8988T (cell line): ENCODE measurements at places on chromosomes 16 and 17.
A peak's percentile ranks its signal among the peaks of the same experiment; 100 is the strongest.

- no peak for DNase-seq
Measured at GRCh38 chr16:19356024-19356952, 61.4 kb upstream of the TMC5 start.

DNA sequence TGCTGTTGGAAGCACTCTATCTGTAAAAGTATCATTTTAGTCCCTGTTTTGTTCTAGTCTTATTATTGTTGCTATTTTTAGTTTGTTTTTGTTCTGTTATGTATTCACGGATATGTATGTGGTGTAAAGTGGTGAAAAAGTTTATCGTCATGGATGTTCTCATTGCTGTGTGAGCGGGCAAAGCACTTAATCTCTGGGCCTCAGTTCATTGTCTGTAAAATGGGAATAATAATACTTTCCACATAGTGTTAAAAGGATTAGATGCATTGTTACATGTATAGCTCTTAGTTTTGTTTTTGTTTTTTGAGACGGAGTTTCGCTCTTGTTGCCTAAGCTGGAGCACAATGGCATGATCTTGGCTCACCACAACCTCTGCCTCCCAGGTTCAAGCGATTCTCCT, 19.8 kb downstream of the TAOK1 start:
- DNase-seq: no peak

DNA sequence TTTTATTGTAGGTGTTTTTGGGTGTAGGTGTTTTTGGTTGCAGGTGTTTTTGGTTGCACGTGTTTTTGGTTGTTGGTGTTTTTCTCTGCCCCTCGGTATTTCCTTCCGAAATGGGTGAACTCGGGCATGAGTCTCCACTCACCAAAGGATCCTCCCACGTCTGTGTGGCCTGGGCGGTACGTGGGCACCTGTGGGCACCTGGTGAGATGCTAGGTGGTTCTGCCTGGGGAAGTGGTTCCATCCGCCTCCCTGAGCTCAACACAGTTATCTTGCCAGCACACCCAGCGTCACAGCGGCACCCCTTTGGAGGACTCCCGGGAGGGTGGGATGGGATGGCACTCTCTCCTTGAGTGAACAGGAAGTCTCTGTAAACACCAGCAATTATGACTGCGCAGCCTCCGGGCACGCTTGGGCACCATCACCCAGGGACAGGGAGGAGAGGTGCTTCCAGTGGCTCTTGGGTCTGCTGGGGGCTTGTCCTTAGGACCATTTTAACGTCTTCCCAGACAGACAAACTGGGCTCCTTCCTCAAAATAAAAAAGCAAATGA, 29.8 kb downstream of the COX4I1 start:
- no peak for DNase-seq

DNA sequence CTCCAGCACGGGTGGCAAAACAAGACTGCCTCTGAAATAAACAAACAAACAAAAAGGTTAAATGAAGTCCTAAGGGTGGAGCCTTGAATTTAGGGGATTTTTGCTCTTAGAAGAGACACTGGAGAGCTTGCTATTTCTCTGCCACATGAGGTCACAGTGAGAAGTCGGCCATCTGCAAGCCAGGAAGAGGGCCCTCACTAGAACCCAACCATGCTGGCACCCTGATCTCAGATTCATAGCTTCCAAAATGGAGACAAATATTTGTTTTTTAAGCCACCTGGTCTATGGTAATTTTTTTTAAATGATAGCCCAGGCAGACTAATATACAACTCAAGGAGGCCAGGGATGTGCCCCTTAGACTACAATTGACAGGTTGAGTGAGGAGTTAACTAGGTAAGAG, 255.5 kb downstream of the XYLT1 start:
- DNase-seq: no peak

DNA sequence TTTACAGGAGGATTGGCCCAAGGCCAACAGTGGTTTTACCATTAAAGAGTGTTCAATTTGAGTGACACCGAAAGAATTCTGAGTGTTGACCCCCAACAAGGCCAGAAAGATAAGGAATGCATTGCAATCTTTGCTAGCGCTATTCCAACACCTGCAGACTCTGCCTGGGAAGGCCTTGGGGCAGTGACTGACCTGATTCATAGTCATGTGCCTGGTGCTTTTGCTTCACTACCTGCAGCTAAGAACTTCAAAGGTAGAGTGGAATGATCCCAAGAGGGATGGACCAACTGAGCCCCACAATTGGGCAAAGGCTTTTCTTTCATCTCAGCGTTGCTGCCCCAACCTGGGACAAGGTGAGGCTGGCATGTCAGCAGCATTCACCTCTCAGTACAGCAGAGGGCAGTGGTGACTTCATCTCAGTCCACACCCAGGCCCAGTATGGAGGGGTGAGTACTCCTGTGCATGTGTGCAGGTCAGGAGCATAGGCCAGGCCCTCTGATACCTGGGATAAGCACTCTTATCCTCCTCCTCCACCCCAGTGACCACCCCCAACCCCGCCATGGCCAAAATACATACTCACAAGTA, 149.6 kb upstream of the GNAO1 start:
- DNase-seq: no peak

DNA sequence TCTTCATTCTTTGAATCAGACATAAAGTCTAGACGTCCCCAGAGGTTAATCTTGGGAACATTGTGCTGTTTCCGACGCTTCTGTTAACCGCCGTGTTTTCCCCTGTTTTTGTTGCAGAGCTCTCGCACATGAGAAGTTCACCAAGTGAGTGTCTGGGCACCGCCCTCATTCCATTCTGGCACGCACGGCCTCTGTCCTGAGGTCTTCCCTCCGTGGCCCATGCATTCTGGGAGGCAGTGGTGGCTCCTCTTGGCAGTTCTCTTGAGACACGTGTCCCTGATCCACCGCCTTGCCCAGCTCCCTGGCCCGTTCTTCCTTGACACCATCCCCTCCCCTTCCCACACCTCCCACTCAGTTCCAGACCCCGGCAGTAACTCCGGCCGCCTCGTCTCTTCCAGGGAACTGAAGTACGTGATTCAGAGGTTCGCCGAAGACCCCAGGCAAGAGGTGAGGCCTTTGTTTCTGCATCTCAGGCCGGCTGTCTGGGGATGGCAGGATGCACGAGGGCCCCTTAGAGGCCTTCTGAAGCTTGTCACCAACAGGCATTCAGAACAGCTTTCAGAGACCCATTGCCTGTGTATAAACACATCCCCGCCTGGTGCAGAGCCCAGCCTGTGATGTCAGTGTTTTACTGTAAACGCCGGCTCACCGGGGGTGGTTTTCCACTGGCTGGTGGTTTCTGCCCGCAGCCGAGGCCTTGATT, 85.9 kb upstream of the PLCG2 start:
- DNase-seq: no peak

DNA sequence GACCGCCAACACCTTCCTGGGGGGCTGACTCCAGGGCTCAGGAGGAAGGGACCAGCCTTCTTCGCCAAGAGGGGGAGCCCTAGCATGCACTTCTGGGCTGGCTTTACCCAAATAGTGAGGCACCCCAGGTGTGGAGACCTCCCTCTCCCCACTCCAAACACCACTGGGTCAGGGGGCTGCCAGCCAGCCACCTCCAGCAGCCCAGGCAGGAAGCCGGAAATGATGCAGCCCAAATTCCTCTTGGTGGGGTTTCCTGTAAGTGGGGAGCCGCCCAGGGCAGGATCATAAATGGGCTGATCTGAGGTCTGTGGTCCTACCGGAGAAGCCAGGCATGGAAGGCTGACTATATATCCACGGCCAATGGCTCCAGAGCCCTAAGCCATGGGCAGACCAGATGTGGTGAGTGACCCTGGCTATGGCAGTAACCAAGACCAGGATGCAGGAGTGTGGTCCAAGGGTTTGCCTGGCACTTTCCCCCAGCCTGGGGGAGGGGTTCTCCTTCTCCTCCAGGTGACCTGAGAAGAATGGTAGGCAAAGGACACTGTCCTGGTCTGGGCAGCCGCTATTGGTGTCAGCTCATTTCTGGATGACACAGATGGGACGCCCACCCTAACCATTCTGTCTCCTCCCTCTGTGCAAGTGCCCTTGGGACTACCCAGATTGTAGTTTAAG, 4.2 kb downstream of the GIT1 start:
- peak; percentile 61 for DNase-seq

DNA sequence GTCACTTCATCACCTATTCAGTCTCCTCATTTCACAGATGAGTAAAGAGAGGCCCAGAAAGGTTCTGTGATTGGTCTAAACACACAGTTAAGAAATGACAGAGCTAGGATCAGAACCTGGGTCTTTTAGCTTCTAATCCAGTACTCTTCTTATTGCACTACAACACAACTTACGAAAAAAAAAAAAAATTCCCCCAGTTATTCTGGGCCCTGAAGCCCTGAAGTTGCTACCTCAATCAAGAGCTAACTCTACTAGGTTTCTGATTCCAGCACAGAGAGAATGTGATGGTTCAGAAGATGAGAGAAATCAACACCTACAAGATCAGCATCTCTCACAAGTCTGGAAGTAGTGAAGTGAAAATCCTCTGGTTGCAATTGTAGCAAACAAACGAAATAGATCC, 37.3 kb downstream of the GRB7 start:
- DNase-seq: no peak
